ENCODE measurements at places on chromosomes 2 and 18.

DNA sequence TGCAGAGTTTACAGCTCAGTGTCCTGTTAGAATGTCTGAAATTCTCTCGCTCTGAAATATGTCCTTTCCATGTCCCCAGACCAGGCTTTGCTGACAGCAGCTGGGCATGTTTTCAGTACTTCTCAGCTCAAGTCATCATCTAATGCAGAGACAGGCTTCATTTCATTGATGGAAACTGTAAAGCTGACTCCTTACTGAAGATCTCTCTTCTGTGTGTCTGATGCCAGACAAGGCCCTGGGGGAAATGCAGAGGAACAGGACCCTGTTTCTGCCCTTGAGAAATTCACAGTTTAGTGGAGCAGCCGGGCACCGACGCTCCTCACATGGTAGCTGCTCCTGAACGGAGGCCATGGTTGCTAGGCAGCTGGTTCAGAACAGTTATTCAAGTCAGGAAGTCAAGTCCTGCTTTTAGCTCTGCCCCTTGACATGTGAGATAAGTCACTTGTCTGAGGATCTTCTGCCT lies 24.6 kb upstream of the FZD7 start:
- DNase-seq, result no peak

GRCh38 chr2:202165945-202166344 lies 72.5 kb downstream of the SUMO1 start:
- DNase-seq, result no peak

GRCh38 chr2:1543776-1544477 lies 130.7 kb downstream of the TPO start:
- DNase-seq, result no peak

DNA sequence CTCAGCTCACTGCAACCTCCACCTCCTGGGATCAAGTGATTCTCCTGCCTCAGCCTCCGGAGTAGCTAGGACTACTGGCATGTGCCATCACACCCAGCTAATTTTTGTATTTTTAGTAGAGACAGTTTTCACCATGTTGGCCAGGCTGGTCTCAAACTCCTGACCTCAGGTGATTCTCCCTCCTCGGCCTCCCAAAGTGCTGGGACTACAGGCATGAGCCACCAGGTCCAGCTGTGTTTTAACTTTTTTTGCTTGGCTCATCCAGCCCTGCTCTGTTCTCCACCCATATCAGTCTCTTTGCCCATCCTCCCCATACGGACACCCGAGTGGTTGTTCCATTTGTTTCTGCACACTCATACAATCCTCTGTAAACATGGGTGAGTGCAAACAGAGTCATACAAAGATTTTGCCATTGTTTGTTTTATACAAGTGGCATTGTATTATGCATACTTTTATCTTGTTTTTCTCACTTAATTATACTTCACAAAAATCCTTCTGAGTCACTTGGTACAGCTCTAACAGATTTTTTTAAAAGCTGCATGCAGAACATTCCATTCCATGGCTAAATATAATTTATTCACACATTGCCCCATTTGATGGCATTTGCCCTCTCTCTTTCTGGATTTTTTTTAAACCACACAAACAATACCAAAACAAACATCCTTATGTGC lies 5.3 kb downstream of the APOB start:
- no peak for DNase-seq

- no peak for DNase-seq
Observed at GRCh38 chr2:7131261-7131660, 214.0 kb downstream of the RNF144A start.

GRCh38 chr2:135851858-135852257 lies 14.9 kb upstream of the LCT start:
- DNase-seq, result no peak

GRCh38 chr2:201258666-201259615 lies 1.4 kb upstream of the CASP8 start:
- DNase-seq, result no peak

DNA sequence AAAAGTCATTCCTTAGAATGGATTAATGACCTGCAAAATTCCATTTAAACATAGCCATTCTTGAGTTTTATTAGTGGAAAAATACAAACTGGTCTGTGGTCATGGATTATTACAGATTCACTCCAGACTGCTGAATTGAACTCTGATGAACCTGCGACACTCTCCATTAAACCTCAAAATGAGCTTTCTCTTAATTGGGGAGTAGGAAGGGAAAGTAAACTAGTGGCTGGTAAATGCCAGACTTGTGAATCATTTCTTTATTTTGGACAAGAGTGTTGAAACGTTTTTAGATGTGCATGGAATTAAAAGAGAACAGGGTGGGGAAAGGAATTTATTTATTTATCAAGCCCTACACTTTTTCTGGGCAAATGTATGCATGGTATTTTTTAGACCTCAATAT lies 321.2 kb upstream of the FANCL start:
- no peak for DNase-seq

GRCh38 chr18:14941792-14942191 lies 193.8 kb downstream of the ANKRD30B start:
- DNase-seq, result no peak

GRCh38 chr18:55500316-55501086 lies 87.5 kb downstream of the TCF4 start:
- no peak for DNase-seq

DNA sequence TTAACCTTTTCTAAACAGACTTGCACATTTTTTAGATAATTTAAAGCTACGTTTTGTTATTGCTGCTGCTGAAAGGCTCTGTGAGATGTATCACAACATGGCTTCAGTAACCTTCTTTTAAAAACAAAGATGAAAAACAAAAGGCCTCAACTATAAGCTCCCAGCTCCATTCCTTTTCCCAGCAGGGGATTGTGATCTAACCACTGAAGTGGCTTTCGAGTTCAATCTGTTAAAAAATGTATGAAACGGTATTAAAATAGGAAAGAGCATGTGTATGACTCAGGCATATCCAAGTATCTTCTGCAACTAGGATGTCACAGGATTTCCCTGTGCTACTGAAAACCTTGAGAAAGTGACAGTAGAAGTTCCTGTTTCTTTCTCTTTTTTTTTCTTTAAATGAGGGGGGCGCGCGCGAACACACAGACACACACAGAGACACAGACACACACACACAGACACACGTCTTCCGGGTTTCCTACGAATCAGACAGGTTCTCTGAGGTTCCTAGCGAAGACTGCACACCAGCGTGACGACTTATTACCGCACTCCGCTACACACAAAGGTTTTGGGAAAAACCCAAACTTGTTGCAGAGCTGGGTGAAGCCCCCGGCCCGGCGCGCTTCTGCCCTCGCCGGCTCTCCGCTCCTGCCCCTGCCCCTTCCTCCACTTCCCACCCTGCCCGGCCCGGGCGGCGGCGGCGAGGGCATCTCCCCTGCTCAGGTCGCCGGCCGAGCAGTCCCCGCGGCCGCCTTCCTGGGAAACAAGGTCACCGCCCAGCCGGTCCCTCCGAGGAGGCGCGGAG lies 86.8 kb downstream of the RBMS1 start:
- peak; percentile 69 for DNase-seq

DNA sequence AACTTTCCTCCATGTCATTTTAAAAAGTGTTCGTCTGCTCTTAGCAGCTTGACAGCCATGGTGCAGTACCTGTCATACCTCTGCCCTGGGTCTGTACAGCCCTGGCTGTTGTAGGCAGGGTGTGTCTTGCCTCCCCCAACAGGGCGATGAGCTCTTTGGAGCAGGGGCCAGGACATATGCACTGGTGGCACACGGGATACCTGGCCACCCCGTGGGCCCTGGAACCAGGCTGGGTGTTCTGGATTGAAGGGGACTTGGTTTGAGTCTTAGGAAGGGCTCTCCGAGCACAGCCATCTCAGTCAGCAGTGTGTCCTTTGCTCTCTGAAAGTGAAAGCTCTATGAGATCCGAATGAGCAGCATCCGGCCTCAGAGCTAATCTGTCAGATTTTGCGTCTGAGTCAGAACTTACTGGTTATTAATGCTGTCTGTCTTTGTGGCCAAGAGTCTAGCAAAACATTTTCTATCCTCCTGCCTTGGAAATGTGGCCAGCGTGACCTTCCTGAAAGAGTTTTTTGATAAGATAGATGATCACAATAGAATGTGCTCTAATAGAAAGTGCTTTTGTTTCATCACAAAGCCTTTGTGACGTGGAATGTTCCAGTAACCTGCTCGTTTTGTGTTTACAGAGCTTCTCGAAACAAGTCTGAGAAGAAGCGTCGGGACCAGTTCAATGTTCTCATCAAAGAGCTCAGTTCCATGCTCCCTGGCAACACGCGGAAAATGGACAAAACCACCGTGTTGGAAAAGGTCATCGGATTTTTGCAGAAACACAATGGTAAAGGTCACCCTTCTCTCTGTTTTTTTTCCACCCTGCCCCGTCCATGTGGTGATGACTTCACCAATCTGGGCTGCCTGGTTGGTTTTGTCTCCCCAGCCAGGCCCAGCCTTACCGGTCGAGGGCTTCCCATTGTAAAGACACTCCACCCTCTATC lies 77.3 kb upstream of the RPL31 start:
- no peak for DNase-seq

DNA sequence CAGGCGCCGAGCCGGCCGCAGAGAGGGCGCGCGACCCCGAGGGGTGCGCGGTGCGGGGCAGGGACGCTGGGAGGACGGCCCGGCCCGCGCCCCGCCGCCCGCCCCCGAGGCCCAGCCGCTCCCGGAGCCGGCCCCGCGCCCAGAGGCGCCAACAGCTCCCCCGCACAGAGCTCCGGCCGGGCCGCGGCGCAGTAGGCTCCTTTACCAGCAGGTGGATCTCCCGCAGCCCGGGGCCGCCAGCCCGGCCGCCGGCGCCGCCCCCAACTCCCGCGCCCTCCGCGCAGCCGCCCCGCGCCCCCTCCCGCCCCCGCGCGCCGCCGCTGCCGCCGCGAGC lies 258 bp downstream of the MGAT4A start:
- DNase-seq, result peak; percentile 45

DNA sequence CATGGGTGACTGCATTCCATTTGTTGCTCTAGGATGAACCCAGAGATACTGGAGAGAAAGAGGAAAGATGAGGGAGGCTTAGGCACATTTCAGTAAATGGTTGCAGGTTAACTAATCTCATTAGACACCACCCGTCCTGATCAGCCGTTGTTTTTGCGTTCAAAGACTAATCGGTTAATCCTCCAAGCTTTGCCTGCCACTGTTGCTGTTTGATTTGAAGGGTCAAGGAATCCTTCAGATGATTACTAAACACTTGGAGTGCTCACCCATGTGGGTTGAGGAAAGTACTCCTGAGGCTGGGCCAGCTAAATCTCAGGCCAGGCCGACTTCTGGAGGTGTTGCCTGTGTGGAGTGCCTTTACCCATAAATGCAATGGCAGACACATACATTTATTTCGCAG lies 8.6 kb downstream of the SH3RF3 start:
- DNase-seq, result no peak

- DNase-seq, result no peak
Observed at GRCh38 chr18:13501891-13502290, 224.5 kb downstream of the FAM210A start.

- DNase-seq, result no peak
Observed at GRCh38 chr2:233384811-233385488, 30.7 kb downstream of the DGKD start.

DNA sequence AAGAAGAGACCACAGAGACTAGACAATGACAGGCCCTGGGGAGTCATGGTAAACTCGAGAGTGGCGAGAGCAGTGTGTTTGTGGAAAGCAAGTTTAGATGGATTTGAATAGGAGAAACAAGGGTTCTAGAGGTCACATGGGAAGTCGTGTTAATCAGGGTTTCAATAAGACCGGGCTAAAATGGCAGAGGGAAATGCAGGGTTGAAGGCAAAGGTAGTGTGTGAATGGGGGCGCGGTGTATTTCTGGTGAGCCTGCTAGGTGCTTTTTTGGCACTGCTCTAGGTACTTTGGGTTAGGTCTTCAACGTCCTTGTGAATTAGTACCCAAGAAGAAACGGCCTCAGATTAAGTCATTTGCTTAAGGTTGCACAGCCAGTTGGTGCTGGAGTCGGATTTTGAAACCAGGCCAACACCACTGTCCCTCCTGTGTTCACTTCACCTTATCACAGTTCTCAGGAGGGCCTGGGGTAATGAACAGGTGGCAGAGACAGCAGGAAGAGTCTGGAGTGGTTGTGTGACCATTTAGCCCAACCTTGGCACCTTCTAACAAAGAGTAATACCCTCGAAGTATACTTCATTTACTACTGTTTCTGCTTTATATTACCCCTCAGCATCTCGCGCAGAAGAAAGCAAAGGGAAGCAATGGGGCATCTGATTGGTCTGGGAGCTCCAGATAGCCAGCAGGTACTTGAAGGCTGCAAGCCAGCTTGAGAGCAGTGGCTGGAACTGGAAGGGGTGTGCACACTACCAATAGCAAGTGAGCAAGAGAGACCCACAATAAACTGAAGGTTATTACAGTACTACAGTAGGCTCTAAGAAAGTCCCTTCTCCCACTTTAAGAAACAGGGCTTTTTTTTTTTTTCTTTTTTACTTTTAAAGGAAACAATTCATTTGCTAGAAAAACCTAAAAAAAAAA lies 33.4 kb upstream of the GAREM2 start:
- DNase-seq, result no peak

- DNase-seq, result no peak
Observed at GRCh38 chr18:61308004-61308403, 25.2 kb upstream of the CDH20 start.

GRCh38 chr2:237128026-237128703 lies 42.5 kb downstream of the COPS8 start:
- DNase-seq, result no peak

GRCh38 chr2:132824716-132825115 lies 154.7 kb upstream of the LYPD1 start:
- DNase-seq, result no peak

GRCh38 chr2:230234122-230234722 lies 8.7 kb downstream of the SP140 start:
- no peak for DNase-seq

GRCh38 chr2:10495988-10496313 lies 47.8 kb upstream of the ODC1 start:
- DNase-seq, result no peak

DNA sequence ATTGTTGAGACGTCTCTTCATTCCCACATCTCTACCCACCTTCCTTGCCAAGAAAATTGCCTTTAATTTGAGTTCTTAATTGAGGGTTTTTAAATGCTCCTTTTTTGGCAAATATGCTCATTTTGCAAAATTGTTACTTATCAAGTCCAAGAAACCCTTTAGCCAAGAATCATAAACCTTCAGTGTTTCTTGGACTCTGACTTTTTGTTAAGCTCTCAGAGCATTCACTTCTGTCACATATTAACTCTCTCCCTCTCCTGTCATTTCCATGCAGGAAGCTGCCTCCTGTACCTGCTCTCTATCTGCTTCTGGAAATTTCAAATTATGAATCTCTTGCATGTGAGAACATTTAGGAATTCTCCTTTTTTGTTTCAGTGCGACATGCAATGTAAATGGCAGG lies 100.0 kb upstream of the PIEZO2 start:
- no peak for DNase-seq

GRCh38 chr2:192669505-192670091 lies 474.9 kb upstream of the TMEFF2 start:
- no peak for DNase-seq

GRCh38 chr2:197309691-197310231 lies 819 bp downstream of the ANKRD44 start:
- peak; percentile 46 for DNase-seq

All from dorsolateral prefrontal cortex (tissue), 122 donors.